ENCODE measurements at places on chromosomes 5 and 9.

GRCh38 chr9:80004714-80005113, 432.9 kb downstream of the TLE4 start:
- DNase-seq, result no peak

GRCh38 chr5:167264348-167264747, 1027.1 kb upstream of the WWC1 start:
- no peak for DNase-seq

- no peak for DNase-seq
Observed at GRCh38 chr5:43609752-43610151, 6.8 kb downstream of the NNT start.

DNA sequence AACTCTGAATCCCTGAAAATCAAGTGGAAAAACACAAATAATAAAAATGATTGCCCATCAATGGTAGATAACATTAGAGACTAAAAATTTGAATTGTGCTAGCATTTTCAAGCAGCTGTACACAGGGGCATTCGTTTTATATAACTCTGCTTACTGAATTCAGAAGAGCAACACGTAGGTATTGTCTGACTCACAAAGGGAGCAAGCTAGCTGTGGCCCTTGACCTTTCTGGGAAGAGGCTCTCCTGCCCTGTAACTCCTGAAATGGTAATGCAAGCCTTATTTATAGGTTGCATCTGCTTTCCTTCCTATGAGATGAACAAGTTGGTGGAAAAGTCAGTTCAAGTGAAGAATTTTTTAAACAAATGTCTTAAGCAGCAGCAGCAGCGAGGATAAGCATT, 218.7 kb upstream of the EFNA5 start:
- no peak for DNase-seq

DNA sequence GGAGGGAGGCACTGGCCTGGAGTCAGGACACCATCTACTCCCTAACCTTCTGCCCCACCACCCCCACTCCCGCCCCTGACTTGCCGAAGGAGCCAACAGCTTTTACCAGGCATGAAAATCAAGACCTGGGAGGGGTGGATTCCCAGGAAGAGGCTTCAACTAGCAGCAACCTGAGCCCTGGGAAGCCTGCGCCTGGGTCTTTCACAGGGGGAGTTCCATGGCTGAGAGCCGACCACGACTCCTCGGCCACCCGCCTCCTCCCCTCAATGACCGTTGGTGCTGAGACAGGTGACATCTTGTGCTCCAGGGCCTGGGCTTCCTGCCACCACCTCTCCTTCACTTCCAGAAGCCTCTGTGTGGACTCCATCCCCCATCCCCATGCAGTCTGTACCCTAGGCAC, 37.1 kb downstream of the BARX1 start:
- no peak for DNase-seq

DNA sequence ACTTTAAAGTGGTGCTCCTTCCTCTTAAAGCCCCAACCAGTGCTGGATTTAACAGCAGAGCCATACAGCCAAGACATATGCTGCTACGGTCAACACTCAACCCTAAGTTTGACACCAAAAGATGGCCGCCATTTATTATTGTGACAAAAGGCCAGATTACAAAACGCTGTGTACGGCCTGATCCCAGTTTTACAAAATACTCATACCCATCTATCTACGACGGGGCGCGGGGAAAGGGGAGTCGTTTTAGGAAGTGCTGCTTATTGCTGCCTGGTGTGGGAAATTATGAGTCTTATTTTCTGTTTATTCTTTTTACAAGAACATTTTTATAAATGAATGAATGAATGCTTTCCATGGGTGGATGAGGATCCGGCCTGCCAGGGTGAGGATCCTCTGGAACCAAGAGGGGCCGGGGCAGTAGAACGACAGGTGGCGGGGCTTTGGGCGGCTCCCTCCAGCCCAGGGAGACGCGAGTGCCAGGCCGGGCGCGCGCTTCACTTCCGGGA, 457 bp upstream of the IDNK start:
- no peak for DNase-seq

DNA sequence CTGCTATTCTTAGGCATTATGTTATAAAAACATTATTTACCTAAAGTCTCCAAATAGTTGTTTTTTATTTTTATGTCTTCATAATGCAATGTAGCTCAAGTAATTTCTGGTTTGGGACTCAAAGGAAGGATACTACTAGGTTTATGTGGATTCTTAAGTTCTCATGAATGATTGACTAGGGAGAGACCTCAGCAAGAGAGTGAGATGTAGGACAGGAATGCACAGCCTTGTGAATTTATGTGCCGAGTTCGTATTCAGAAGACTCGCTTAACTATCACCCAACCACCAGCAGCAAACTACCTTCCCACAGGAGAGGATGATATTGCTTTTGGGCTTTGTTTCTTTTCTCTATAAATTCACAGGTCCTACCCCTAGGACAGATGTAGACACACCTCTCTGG, 282.9 kb downstream of the ARHGEF28 start:
- no peak for DNase-seq

DNA sequence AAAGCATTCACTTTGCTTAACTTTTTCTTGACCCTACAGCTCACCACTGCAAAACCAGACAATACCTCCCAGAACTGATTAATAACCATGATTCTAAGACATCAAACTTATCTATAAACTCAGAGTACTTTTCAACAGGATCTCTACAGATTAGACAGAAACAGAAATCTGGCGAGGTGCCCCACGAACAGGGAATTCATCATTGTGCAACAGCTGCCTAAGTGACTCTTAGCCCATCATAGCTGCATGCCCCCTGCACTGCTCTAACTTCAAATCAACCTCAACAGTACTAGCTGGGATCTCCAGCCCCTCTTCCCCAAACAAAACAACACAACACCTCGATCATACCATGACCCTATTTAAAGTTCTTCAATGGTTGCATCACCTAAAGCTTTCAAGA, 16.1 kb upstream of the COL23A1 start:
- DNase-seq, result no peak

GRCh38 chr9:21591221-21592062, 109.3 kb upstream of the IFNE start:
- peak; percentile 98 for DNase-seq

DNA sequence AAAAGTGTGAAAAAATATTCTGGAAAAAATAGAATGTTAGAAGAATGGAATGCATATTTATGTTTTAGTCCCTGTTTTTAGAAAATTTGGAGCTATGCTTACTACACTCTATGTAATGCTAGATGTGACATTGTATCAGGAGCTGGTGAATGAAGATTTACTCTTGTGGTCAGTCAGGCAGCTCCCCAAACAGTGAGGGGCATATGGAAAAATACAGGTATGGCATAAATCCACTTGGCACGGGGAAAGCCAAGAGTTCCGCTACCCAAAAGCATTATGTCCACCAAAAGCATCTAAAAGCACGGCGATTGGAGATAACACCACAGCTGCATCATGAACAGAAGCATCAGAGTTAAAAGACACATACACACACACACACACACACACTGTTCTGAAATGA, 220.2 kb upstream of the KLF9 start:
- DNase-seq, result no peak

GRCh38 chr9:80134487-80134886, 562.7 kb downstream of the TLE4 start:
- DNase-seq, result no peak

DNA sequence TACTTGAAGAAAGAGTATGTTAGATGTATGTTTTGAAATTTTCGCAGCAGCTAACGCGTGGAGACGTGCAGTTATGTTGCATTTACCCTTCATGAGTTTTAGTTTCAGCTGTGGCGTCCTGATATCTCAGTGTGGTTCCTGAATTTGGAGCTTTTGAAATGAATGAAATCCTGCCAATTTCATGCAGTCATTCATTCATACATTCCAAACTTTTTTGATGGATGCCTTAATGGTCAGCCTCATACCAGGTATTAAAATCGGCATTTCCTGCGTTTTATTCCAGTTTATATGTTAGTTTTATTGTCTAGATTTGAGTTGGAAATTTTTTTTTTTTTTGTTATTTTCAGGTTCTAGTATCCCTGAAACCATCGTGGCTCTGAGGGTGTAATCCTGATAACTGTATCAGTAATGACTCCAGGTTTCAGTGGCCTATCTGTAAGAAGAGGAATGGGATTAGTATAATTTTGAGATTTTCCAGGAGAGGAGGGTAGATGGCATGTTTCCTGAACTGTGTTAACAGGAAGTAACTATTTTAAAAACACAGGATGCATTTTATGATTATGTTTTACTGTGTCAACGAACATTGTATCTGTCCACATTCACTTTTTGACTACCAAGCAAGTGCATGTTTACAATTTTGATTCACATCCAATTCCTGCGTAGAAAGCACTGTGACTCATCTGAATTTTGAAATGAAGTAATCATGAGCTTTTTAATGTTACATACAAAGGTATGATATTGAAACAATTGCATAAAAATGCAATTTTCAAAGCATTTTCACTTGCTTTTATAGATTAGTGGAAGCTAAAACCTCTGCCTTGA, 1.0 kb downstream of the FOCAD start:
- DNase-seq, result no peak

- DNase-seq, result no peak
Observed at GRCh38 chr5:91126448-91126847, 256.7 kb downstream of the ARRDC3 start.

- DNase-seq, result no peak
Observed at GRCh38 chr5:97364731-97365130, 181.7 kb upstream of the RIOK2 start.

DNA sequence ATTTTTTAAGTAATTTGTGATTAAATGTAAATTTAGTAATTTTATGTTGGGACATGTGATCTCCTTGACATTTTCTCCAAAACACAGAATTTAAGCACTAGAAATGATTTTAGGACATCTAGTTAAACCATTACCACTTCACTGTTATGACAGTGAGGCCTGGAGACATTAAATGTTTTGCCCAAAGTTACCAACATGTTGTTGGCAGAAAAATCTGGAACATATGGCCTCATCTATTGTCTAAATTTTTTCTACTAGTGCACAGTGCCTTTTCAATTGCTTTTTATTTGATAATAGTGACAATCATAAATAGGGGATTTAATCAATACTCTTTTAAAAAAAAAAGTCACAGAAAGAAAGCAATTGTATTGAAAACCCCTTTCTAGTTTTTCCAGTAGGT, 45.6 kb downstream of the PIK3R1 start:
- DNase-seq, result no peak

DNA sequence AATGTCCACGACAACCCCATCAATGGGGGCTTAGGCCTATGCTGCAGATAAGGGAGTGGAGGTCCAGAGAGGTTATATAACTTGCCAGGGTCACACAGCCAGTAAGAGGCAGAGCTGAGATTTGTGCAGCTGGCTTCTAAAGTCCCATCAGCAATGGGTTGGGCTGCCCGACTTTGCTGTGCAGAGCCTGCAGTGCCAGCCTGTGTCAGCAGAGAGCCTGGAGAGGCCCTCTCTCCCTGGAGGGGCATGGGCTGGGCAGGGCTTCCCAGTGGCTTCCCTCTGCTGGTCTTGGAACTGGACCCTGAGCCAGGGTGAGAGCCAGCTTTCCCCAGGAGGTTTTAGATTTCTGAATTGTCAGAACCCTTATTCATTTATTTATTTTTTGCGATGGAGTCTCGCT, 77.2 kb upstream of the RAPGEF1 start:
- no peak for DNase-seq

DNA sequence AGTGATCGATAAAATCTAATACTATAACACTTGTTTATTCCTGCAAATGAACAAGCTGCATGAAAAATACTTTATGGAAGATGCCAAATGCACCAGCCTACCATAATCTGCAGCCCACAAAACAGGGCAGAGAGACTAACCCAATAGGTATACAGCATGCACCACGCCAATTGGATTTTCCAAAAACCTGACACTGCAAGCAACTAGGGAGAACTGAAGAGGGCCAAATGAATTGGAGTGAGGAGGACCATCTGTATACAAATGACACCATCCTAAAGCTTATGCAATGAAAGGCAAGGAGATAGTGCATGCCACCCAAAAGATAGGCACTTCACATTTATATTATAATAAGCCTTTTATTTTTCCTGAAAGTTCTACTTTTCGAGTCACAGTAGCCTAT, 100.4 kb downstream of the SPOCK1 start:
- DNase-seq, result no peak

DNA sequence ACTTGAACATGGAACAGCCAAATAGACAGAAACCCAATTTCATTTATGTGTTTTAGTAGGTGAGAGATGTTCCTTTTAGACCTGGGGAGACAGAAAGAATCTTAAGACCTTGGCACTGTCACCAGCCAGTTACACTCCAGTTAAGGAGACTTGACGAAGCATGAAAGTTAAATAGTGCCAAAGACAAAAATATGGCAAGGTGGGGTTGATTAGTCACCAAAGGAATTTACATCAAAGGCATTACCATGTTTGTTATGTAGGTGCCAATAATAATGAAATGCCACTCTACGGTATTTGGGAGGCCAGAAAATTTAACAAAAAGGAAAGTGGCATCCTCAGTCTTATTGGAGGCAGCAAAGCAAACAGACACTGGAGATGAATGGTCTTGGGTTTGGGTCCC, 9.2 kb upstream of the IL12B start:
- DNase-seq, result no peak

- DNase-seq, result no peak
Observed at GRCh38 chr5:142654578-142655058, 31.3 kb downstream of the FGF1 start.

DNA sequence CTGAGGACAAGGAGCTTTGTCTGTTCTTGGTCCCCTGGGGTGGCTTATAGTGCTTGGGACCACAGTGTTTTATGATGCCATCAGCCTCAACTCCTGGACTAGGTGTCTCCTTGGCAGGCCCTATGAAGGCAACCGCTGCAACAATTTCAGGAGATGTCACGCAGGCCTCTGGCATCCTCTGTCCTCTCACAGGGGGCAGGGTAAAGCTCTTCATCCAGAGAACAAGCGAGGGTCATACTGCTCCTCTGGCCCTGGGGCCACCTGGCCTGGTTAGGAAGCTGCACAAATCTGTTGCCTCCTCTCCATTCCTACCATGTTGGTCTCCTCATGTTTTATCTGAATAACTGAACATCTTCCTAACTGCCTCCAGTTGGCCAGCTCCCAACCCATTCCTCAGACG, 148.9 kb upstream of the SPEF2 start:
- no peak for DNase-seq

- DNase-seq, result no peak
Observed at GRCh38 chr5:72241346-72242003, 78.6 kb downstream of the MRPS27 start.

DNA sequence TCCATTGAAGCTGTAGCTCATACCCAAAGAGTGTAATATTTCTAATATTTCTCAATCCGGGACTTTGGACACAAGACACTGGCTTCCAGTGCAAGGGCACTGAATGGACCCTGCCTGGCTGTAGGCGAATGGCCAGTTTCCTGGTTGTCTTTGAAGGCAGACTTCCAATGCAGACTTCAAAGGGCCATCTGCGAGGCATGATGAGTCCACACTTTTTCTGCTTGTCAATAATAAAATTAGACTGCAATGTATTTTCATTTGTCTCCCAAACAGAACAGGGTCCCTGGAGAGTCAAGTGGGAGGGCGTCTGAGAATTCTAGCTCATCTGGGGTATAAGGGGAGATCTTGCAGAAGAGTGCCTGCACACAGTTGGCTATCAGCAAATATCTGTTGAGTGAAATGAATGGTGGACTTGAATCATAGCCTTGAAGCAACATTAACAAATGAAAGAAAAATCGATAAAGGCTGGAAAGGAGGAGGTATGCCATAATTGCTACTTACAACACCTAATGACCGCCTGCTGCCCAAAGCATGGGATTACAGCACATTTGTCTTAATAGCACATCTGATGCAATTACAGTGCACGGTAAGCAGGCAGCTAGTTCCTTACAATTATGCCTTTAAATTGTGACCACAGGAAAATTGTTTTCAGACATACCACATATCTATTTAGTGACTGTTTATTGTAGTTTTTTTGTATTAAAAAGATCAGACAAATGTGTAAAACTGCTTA, 137.5 kb downstream of the ARHGEF28 start:
- no peak for DNase-seq

Data from Panc1 (cell line).